NCI-H2081 (cell line): ENCODE measurements at places on chromosomes 4 and X.

DNA sequence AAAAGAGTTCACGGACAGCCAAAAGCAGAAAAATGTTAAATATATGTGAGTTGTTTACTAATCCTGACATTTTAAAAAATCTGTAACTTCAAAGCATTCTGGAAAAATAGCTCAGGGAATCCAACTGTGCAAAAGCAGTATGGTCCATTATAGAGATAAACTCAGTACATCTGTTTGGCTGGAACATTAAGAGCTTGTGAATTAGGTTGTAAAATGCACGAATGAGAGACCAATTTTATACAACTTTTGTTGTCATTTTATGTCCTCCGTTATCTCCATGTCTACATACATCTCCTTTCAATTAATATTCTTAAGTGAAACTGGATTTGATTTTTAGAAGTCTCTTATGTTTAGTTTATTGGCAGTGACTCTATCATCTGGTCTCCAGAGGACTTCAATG, 367.0 kb upstream of the ATOH1 start:
- DNase-seq = no peak

DNA sequence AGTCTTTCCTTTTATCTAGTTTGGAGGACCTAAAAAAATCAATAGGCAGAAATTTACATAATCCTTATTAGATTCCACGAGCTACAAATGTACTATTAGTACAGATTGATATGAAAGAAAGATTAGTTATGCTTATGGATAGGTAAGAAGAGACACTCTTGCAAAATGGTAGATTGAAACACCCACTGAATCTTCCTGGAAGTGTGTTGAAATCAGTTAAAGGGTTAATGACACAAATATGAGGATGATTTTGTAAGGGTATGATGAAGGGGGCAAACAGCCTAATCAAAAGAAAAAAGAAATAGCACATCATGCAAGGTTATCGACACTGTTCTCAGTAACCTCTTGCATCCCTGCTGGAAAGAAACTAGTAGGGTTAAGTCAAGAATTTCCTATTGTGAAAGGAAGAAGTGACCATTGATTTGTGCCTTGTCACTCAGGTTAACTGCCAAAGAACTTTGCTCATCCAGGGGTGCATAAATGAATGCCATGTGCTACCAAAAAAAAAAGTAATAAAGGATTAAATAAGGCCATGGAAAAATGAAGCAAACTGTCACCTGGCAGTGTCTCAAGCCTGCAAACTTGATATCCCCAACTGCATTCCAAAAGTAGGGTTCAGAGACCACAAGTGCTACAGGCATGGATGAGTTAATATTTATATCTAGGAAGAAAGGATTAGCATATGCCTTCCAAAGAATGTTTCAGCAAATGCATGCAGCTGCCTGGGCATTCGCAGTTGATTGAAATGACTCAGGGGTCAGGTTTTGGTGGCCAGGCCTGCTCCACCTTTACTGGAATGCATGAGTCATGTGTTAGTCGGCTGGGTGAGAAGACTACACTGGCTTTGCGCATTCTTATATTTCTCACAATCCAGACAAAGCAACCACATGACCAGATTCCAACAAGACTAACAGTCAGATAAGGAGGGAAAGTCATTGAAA, 78.3 kb upstream of the ATXN3L start:
- no peak for DNase-seq

- DNase-seq = no peak
These were observed 252.1 kb upstream of the KLHL4 start for GRCh38 chrX:87265518-87265917.

DNA sequence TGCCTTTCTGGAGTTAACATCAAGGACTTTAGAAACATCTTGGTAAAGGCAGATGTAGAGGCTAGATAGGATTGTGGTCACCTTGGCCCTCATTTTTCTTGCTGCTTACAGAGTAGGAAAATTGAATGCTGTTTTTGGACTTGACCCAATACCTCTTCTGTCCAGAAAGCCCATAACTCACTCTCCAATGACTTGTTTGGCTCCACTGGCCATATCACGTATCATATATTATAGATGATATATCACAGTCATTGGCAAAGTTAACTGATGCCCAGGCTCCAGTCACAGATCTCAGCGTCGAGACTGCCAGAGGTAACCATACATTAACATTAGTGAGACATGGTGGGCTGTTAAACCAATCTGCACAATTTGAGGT, 88.1 kb upstream of the PLAC1 start:
- DNase-seq = no peak

DNA sequence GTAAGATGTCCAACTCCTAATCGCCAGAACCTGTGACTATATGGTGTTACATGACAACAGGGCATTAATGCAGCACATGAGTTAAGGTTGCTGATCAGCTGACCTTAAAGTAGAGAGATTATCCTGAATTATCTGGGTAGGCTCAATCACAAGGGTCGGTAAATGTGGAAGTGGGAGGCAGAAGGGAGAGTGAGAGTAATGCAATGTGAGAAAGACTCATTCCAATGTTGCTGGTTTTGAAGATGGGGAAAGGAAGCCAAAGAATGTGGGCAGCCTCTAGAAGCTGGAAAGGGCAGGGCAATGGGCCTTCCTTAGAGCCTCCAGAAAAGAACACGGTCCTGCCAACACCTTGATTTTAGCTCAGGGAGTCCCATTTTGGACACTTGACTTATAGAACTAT, 67.4 kb downstream of the STX18 start:
- no peak for DNase-seq

DNA sequence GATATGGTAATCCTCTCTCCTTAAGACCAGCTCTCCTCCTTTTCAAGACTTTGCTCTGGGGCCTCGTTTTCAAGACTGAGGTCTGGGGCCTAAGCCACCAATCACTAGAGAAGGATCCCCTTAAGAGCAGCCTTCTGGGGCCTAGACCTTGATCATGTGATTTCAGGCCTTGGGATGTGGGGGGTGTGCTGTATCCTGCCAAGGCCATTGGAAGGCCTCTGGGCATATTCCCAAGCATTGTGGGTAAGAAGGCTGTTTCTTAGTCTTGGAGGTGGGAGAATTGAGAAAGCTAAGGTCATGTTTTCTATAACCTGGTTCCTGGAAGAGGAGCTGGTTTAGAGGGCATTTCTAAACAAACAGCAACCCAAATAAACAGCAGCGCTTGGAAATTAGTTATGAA, 12.1 kb downstream of the TMEM164 start:
- no peak for DNase-seq

GRCh38 chr4:108237693-108238092, 69.0 kb upstream of the LEF1 start:
- DNase-seq = peak; percentile 1

DNA sequence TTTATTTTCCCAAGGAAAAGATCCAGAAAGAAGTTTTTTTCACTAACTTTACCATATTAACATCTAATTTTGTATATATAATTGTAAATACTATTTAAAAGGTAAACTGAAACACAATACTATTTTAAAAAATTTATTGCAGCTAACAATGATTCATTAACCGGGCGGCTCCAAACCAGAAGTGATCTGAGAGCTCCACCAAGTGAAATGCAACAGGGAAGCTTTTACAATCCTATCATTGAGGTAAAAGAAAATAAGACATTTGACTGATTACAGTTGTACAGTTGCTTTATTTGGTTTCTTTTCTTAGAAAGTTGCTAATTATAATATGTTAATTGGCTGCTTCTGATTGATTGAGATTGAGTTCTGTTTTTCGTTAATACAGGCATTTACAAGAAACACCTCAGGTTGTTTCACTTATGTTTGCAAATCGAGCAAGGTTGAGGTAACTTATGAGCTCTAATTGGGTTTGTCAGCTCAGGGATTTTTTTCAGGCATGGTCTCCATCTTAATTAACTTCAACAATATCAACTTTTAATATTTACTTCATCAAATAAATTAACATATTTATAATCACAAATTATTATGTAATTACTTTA, 220.2 kb upstream of the UGT8 start:
- no peak for DNase-seq
